D721Med (cell line): ENCODE measurements at places on chromosomes 12 and 14.

DNA sequence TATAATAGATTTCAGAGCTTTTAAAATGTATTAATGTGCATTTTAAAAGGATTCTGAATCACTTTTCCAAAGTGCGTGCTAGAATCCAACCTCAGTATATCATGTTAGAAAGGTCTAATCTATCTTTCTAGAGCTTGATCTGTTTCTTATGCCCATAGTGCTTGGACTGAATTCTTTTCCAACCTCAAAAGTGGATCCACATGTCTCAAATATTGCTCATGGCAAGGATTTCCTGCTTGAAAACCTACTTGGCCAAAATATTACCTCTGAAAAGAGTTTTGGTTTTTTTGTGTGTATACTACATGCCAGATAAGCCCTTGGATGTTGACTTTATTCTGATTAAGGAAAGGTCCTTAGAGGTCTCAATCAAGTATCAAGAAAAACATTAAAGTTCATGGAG lies 16.9 kb upstream of the SLC6A15 start:
- no peak for DNase-seq

- DNase-seq: no peak
These were observed 6.3 kb downstream of the EVL start for GRCh38 chr14:100071545-100071944.

GRCh38 chr12:31440586-31440985 lies 114.6 kb upstream of the SINHCAF start:
- no peak for DNase-seq

DNA sequence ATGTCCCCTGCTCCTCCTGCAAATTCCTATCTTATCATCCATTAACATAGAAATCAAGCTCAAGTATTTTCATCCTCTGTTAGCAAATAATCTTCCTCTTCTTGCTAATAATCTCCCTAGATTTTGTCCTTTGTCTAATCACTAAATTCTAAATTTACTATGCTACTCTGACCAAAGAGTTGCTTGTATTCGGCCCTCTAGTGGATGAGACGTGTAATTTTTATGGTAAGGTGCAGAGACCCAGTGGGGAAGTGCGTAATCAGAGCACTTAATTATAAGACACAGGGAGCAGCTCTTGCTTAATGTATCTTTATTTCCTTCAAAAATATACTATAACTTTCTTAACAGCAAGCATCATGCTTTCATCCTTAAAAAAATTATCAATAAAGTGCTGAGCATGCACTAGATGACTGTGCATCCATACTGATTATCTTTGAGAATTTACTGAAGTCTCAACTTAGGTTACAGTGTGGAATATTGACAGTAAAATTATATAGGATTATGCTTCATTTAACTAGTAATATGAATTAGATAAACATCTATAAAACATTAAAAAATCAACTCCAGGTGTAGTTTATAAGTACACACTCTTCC lies 212.6 kb downstream of the SLC16A7 start:
- DNase-seq: no peak

- no peak for DNase-seq
These were observed 10.6 kb upstream of the FOXN3 start for GRCh38 chr14:89427426-89428172.

GRCh38 chr14:51455041-51455835 lies 196.5 kb upstream of the FRMD6 start:
- no peak for DNase-seq

DNA sequence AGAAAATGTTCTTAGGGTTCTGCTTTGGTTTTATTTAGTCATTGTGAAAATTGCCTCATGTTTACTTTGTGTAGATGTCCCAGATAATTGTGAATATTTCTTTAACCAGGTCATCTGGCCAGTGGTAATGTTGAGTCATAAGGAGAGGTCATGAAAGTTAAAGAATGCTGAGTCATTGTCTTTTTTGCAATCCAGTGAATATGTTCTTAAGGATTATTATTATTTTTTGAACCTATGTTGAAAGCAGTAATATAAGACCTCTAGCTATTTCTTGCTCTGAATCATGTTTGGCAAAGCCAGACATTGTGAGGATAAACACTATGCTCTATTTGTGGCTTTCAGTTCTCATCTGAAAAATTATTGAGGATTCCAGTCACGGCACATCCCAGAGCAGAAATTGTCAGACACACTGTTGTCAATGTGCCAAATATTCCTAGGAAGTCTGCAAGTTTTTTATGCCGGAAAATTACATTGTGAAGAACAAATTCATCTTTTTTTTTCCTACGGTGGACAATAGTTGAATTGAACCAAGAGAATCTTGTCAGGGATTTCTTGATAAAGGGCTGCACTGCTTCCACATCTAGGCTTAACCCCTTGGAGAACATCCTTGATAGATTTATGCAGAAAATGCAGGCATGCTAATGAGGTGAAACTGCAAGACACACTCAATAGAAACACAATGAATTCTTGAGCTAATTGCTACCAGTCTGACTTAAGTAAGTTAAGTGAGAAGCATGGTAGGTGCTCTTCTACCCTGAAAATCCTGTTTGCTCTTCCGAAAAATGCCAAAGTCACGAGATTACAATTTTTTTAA lies 369.6 kb downstream of the ATP23 start:
- no peak for DNase-seq

GRCh38 chr12:49689237-49689636 lies 18.0 kb downstream of the FMNL3 start:
- DNase-seq: no peak

- DNase-seq: no peak
These were observed 10.9 kb upstream of the SALL2 start for GRCh38 chr14:21537090-21537424.

DNA sequence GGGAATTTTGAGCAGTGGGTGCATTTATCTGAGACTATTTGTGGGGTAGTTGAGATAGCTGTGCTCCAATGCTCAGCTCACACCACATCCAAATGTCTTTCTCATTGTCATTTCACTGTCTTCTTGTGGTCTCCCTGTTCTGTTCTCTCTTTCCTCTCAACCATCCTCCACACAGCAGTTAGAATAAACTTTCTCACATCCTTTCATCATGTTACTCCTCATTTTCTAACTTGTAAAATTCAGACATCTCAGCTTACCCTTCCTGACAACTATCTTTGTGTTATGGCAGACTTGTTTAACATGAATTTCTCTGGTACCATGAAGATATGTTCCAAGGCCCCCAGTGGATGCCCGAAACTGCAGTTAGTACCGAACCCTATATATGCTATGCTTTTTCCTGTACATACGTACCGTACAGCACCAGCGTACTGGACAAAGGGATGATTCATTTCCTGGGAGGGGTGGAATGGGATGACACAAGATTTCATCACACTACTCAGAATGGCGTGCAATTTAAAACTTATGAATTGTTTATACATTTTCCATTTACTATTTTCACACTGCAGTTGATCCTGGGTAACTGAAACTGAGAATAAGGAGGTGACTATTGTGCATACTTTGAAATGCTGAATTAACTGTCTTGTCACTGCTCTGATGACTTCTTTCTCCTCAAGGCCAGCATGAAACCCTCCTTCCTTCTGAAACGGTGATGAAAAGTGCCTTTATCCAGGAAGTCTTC lies 177.1 kb upstream of the SLC38A2 start:
- no peak for DNase-seq

- DNase-seq: no peak
These were observed 129.4 kb downstream of the PPM1H start for GRCh38 chr12:62805517-62805916.

GRCh38 chr14:39568809-39569538 lies 136.7 kb upstream of the FBXO33 start:
- no peak for DNase-seq

DNA sequence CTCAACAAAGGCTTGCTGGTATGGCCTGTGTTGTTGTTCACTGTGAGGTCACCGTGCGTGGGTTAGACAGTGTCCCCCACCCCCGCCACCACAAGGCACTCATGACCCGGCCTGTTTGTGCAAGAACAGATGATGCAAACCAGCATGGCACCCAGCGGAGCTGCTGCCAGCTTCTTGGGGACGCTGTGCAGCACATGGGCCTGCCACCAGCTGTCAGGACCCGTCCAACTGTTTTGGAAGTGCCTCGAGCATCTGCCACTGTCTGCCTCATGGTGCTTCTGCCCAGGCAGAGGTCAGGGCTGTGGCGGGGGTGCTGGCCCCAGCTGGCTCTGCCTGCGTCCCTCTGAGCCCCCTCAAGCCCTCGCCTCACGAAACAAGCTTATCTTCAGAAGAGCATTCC lies 1.5 kb downstream of the ASB2 start:
- DNase-seq: no peak

DNA sequence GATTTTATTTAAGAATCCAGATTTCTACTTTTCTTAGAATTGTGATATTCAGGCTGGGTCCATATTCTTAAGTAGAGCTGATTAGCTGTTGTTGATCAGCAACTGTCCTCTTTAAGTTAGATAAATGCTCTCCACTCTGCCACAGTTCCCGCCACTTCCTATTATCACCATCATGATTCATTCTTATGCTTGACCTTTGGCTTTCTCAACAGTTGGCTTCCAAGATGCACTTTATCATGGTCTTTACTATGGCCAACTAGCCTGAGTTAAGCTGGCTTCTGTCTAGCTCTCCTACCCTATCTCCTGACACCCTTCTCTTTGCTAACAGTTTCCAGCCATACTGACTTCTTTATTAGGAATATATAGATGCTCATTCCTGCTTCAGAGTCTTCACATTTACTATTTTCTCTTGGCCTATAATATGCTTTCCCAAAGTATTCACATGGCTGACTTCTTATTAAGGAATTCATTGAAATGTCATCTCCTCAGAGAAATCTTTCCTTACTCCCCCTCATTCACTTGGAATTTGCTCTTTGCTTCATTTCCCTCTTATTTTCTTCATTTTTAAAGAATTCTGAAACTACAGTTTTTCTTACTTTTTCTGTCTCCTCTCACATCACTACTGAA lies 149.0 kb upstream of the IGF1 start:
- no peak for DNase-seq

GRCh38 chr12:57455374-57456144 lies 452 bp downstream of the INHBE start:
- no peak for DNase-seq

DNA sequence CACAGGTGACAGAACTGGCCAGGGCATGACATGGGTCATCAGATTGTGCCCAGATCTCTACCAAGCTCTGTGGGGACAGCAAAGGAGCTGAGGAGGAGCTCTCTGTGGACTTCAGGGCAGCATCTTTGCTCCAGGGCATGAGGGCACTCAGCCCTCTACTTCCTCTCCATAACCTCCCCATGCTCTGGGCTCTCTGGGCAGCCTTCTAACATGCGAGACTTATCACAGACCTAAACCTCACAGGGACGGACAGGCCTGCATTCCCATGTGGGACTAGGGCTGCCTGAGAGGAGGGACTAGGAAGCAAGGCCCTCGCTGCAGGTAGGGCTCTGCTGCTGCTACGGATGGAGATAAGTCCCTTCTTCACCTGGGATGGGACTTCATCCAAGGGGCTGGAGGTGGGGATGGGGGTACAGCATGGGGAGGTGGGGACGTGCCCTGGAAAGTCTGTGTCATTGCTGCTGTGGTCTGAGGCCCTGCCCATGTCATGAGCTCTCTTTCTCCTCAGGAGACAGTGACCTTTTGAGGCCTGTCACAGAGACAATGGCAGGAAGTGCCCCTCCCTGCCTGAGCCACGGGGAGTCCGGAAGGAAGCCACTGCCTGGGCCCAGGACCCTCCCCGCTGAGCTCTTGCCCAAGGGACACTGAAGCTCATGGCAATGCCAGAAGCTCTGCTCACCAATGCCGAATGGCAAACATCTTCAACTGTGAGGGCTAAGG lies 44.1 kb downstream of the PITPNM2 start:
- DNase-seq: no peak

GRCh38 chr12:65537978-65538377 lies 259.5 kb downstream of the MSRB3 start:
- no peak for DNase-seq

GRCh38 chr14:65422088-65422834 lies 9.7 kb downstream of the FUT8 start:
- DNase-seq: no peak

- DNase-seq: no peak
These were observed 300.3 kb downstream of the ZFP36L1 start for GRCh38 chr14:68492381-68493151.

- DNase-seq: no peak
These were observed 69.0 kb upstream of the BMP4 start for GRCh38 chr14:54025661-54026060.

DNA sequence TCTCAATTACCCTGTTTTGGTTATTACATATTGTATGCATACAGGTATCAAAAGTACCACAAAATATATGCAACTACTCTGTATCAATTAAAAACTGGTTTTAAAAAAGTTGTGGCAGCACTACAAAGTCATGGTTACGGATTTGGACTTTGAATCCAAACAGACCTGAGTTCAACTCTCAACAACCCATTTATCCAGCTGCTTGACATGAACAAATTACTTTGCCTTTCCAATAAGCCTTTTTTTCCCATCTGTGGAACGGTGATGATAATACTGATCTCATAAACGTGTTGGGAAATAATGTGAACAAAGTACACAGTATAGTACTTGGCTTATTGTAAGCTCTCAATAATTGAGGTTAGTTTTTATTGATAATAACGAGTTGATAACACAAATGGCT lies 85.0 kb downstream of the MNAT1 start:
- no peak for DNase-seq

GRCh38 chr12:32435921-32436705 lies 36.8 kb downstream of the FGD4 start:
- no peak for DNase-seq

- no peak for DNase-seq
These were observed 177.6 kb downstream of the CALM1 start for GRCh38 chr14:90574188-90575131.

DNA sequence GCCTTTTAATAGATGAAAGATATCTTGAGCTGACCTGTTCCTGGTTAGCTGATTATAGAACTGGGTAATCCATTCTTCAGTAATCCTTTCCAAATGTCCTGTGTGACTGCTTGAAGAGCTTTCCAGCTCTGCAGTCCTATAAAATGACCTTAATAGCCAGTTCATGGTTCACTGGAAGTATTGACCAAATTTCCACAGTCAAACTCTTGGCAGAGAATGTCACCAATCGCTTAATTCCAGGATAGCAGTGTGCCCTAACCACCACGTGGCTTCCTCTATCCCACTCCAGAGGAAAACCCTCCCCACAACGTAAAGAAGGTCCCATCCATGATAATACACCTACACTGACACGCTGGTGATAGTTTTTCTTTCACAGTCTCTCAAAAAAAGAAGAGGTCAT lies 17.4 kb downstream of the PRKAB1 start:
- DNase-seq: no peak

DNA sequence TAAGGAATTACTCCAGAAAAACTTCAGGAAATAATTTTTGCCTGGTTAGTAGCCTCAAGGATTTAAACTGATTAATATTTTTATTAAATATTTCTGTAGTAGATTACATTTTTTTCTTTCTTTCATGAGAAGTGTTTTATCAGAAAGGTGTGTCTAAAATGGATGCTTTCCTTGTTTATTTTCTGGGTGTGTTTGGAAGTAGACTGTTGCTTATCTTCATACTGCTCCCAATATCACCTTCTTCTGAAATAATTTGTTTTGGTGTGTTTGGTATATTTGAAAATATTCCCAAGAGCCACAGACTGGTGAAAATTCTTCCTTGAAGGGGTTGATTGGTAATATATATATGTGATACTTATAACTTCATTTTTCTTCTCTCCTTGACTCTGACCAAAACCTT lies 10.1 kb upstream of the REP15 start:
- no peak for DNase-seq
